Activated CD4-positive, alpha-beta T cell treated with anti-CD3 and anti-CD28 coated beads for 36 hours (primary cell): ENCODE measurements at places on chromosomes 2 and 18. TPM values are rescaled to one million over a fixed set of nuclear protein-coding genes. Genes with fewer than 3 reads are reported as not detected.

GRCh38 chr2:133721118-133721517 lies 152.9 kb upstream of the NCKAP5 start:
- no peak overlapping the region for H3K4me3 ChIP-seq
- H3K36me3 ChIP-seq = no peaks in the 10 kb centered on the region
- no peak overlapping the region for H3K27ac ChIP-seq

GRCh38 chr18:47141289-47141688 lies 9.0 kb downstream of the HDHD2 start:
- no peak for DNase-seq
- peaks cover 29% of the 10 kb centered on the region for H3K36me3 ChIP-seq
- H3K27me3 ChIP-seq = no peaks in the 10 kb centered on the region

- peaks cover 2% of the 10 kb centered on the region for H3K36me3 ChIP-seq
- no peak for DNase-seq
- no peak overlapping the region for H3K27ac ChIP-seq
Measured at GRCh38 chr2:8344144-8345097, 337.4 kb upstream of the ID2 start.

- peaks cover 38% of the 10 kb centered on the region for H3K27me3 ChIP-seq
- peak; percentile 87 for DNase-seq
- peaks cover 7% of the 10 kb centered on the region for H3K4me1 ChIP-seq
- H3K27ac ChIP-seq = no peak overlapping the region
Measured at GRCh38 chr2:219308142-219309101, 779 bp downstream of the PTPRN start.

DNA sequence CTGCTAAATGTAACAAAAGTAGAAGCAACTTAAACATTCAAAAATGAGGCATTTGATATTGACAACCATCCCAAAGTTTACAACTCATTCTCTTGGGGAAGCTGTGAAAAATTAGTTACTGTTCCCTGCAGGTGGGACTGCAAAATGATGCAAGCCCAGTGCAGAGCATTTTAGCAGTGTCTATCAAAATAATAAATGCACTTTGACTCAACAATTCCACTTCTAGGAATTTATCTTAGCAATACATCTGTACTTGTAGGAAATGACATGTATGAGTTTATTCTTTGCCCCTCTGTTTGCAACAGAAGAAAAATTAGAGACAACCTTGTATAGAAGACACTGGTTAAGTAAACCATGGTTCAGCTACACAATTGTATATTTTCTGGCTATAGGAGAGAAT lies 48.0 kb upstream of the TLK1 start:
- H3K4me3 ChIP-seq = no peak overlapping the region
- no peaks in the 10 kb centered on the region for H3K27me3 ChIP-seq
- no peak for DNase-seq
- H3K36me3 ChIP-seq = no peaks in the 10 kb centered on the region
- peaks cover 20% of the 10 kb centered on the region for H3K4me1 ChIP-seq

- H3K4me3 ChIP-seq = no peak overlapping the region
- no peak for DNase-seq
- H3K27ac ChIP-seq = no peak overlapping the region
- H3K27me3 ChIP-seq = no peaks in the 10 kb centered on the region
- H3K36me3 ChIP-seq = no peaks in the 10 kb centered on the region
Measured at GRCh38 chr2:178895171-178895570, 87.9 kb upstream of the TTN start.

DNA sequence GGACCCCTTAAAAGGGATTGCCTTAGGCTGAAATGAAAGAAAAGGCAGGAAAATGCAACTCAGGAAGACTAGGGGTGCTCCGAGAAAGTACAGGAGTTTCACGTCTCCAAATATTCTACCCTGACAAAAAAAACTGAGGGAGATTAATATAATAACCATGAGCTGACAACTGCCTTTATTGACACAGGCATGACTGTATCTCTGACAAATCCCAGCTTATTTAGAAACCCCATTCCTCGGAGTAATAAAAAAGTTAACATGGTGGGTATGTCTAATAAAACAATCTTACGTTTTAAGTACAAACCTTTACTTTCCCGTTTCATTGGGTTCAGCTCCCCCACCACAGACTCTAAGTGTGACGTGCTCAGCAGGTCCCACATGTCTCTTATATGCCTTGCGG lies 7.9 kb upstream of the RBFA start:
- no peaks in the 10 kb centered on the region for H3K4me1 ChIP-seq
- peaks cover 61% of the 10 kb centered on the region for H3K36me3 ChIP-seq
- no peak for DNase-seq
- no peaks in the 10 kb centered on the region for H3K27me3 ChIP-seq
- no peak overlapping the region for H3K27ac ChIP-seq
- H3K4me3 ChIP-seq = no peak overlapping the region

- H3K27ac ChIP-seq = no peak overlapping the region
- H3K4me1 ChIP-seq = peaks cover 45% of the 10 kb centered on the region
- H3K4me3 ChIP-seq = no peak overlapping the region
- DNase-seq = no peak
- H3K27me3 ChIP-seq = no peaks in the 10 kb centered on the region
Measured at GRCh38 chr2:86476918-86477317, 35.7 kb downstream of the KDM3A start.

DNA sequence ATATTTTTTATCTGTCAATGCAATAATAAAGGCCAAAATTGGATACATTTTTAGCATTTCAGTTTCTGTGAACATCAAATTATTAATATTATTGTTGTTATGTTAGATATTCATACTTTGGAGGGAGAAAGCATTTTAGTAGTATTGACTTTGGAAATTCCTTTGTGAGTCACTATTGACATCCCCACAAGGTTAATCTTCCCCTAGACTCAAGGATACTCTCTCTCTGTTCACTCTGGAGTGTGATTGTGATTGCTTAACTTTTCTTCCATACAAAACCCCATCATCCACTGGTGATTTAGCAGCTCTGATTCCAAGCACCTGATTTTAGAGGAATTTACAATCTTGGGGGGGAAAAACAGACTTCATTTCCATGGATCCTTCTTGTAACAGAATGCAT lies 352.0 kb downstream of the THSD7B start:
- H3K36me3 ChIP-seq = no peaks in the 10 kb centered on the region
- no peak for DNase-seq
- no peak overlapping the region for H3K27ac ChIP-seq
- H3K4me1 ChIP-seq = no peaks in the 10 kb centered on the region
- H3K27me3 ChIP-seq = no peaks in the 10 kb centered on the region
- H3K4me3 ChIP-seq = no peak overlapping the region

DNA sequence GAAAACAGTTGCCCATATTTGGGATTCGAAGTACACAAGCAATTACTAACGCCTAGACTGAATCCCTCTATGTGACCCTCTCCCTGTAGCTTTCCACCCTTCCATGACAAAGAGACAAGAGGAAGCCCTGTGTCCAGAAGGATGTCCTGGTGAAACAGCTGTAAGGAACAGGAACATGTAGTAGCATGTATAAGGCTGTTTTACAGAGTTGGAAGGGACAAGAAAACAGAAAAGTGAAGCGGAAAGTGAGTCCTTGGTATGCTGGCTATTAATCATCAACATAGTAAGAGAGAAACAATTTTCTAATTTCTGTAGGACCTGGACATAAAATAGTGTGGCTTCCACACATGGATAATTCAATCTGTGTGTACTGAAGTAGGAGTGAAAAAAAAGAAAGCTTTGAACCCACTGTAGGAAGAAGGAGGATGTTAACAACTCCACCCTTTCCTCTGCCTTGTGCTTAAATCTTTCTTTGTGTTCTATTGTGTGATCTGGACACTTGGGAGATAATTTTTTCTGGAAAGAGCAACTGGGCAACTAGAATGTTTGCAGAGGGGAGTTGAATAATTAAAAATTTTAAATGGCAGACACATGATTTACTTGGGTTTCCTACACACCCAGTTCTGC lies 162.3 kb upstream of the ZSWIM2 start:
- H3K27me3 ChIP-seq = no peaks in the 10 kb centered on the region
- no peak for DNase-seq
- H3K4me3 ChIP-seq = no peak overlapping the region
- H3K36me3 ChIP-seq = no peaks in the 10 kb centered on the region
- no peaks in the 10 kb centered on the region for H3K4me1 ChIP-seq

GRCh38 chr2:136394136-136395060 lies 276.4 kb upstream of the CXCR4 start:
- H3K27me3 ChIP-seq = no peaks in the 10 kb centered on the region
- H3K27ac ChIP-seq = peak overlapping the region; percentile 64
- H3K4me1 ChIP-seq = peaks cover 27% of the 10 kb centered on the region
- no peaks in the 10 kb centered on the region for H3K36me3 ChIP-seq

GRCh38 chr2:129347486-129348217 lies 631.8 kb upstream of the RAB6C start:
- no peak overlapping the region for H3K4me3 ChIP-seq
- no peaks in the 10 kb centered on the region for H3K36me3 ChIP-seq
- no peak for DNase-seq
- no peaks in the 10 kb centered on the region for H3K4me1 ChIP-seq
- H3K27me3 ChIP-seq = no peaks in the 10 kb centered on the region

- H3K27me3 ChIP-seq = peaks cover 15% of the 10 kb centered on the region
- H3K4me3 ChIP-seq = no peak overlapping the region
- no peak overlapping the region for H3K27ac ChIP-seq
Measured at GRCh38 chr2:239292531-239292930, 108.3 kb downstream of the HDAC4 start.

- peaks cover 12% of the 10 kb centered on the region for H3K4me1 ChIP-seq
- H3K27me3 ChIP-seq = no peaks in the 10 kb centered on the region
- H3K27ac ChIP-seq = no peak overlapping the region
- DNase-seq = peak; percentile 59
Measured at GRCh38 chr2:148568597-148568996, 76.0 kb upstream of the EPC2 start.

DNA sequence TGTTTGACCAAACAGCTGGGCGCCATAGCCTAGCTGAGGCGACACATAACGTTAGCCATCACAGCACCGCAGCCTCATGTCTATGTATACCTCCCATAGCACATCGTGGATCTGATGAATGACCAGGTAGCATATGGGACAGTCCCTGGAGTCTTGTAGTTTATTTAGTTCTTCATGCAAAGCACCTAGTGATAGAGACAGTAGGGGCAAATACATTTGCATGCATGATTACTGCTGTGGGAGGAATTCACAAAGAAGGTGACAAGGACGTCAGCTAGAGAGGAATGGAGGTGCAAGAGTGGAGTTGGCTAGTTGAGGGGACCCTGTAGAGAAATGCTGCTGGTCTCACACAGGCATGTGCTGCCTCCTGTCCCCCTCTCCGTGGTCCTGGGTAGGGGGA lies 478.9 kb upstream of the HS6ST1 start:
- H3K36me3 ChIP-seq = no peaks in the 10 kb centered on the region
- no peaks in the 10 kb centered on the region for H3K27me3 ChIP-seq
- no peak overlapping the region for H3K27ac ChIP-seq
- H3K4me1 ChIP-seq = no peaks in the 10 kb centered on the region
- no peak overlapping the region for H3K4me3 ChIP-seq

- H3K4me1 ChIP-seq = no peaks in the 10 kb centered on the region
- H3K27ac ChIP-seq = no peak overlapping the region
- peaks cover 23% of the 10 kb centered on the region for H3K27me3 ChIP-seq
- no peak overlapping the region for H3K4me3 ChIP-seq
Measured at GRCh38 chr2:8848328-8849100, 11.1 kb upstream of the KIDINS220 start.

- peaks cover 8% of the 10 kb centered on the region for H3K36me3 ChIP-seq
- no peaks in the 10 kb centered on the region for H3K27me3 ChIP-seq
- no peak overlapping the region for H3K27ac ChIP-seq
- H3K4me3 ChIP-seq = no peak overlapping the region
- H3K4me1 ChIP-seq = no peaks in the 10 kb centered on the region
Measured at GRCh38 chr2:233546101-233546500, 20.5 kb downstream of the USP40 start.

- DNase-seq = peak; percentile 9
- no peaks in the 10 kb centered on the region for H3K27me3 ChIP-seq
- peak overlapping the region; percentile 2 for H3K27ac ChIP-seq
- H3K36me3 ChIP-seq = peaks cover 52% of the 10 kb centered on the region
Measured at GRCh38 chr2:218255446-218255845, 5.4 kb upstream of the GPBAR1 start.

- peaks cover 22% of the 10 kb centered on the region for H3K4me1 ChIP-seq
- H3K36me3 ChIP-seq = no peaks in the 10 kb centered on the region
- H3K27ac ChIP-seq = peak overlapping the region; percentile 42
- peaks cover 12% of the 10 kb centered on the region for H3K27me3 ChIP-seq
- no peak for DNase-seq
Measured at GRCh38 chr2:86831537-86831936, 30.1 kb downstream of the CD8B start.

- no peak for DNase-seq
- H3K4me3 ChIP-seq = no peak overlapping the region
Measured at GRCh38 chr18:11245879-11246278, 96.5 kb upstream of the PIEZO2 start.

- DNase-seq = no peak
- no peaks in the 10 kb centered on the region for H3K4me1 ChIP-seq
- H3K27me3 ChIP-seq = peaks cover 3% of the 10 kb centered on the region
- no peak overlapping the region for H3K4me3 ChIP-seq
- no peak overlapping the region for H3K27ac ChIP-seq
Measured at GRCh38 chr2:26430826-26431225, 29.1 kb downstream of the DRC1 start.

GRCh38 chr2:181163139-181163538 lies 182.7 kb downstream of the UBE2E3 start:
- peaks cover 38% of the 10 kb centered on the region for H3K4me1 ChIP-seq
- H3K27ac ChIP-seq = peak overlapping the region; percentile 23
- H3K27me3 ChIP-seq = no peaks in the 10 kb centered on the region

DNA sequence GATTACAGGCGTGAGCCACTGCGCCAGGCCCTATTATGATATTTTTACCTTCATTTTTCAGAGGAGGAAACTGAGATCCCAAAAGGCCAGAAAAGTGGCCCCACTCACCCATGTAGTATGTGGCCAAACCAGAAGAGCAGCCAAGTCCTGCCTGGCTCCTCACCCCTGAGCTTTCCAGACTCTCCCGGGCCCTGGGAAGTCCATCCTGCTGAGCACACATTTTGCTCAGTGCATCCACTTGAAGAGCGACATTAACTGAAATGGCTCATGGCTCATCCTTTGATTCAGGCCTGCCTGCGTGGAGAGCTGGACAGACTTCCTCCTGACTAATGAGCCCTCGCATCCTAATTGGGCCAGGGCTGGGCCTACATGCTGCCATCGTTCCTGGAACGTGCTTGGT lies 9.5 kb upstream of the NGEF start:
- no peak overlapping the region for H3K27ac ChIP-seq
- no peaks in the 10 kb centered on the region for H3K27me3 ChIP-seq
- no peaks in the 10 kb centered on the region for H3K36me3 ChIP-seq
- no peak for DNase-seq

DNA sequence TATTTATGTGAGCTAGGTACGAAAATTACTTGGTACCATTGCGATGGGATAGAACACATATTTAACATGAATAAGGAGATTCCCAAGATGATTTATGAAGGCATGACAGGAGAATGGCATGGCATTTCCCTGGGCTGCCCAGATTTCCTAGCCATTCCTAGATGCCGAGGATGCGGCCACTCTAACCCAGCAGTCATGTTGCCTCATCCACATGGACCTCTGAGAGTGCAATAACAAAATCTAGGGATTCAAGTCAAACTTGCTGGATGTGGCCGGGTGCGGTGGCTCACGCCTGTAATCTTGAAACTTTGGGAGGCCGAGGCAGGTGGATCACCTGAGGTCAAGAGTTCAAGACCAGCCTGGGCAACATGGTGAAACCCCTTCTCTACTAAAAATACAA lies 110.8 kb upstream of the ARL4C start:
- peaks cover 15% of the 10 kb centered on the region for H3K27me3 ChIP-seq
- DNase-seq = no peak
- H3K27ac ChIP-seq = no peak overlapping the region
- no peaks in the 10 kb centered on the region for H3K4me1 ChIP-seq
- H3K36me3 ChIP-seq = no peaks in the 10 kb centered on the region

The TMEM150A gene
- 2.5 TPM for total RNA-seq

The RAPGEF4 gene
- total RNA-seq = 0.28 TPM

The MPP4 gene
- not detected for total RNA-seq

The SLC35F6 gene
- 5.6 TPM for total RNA-seq

The IL37 gene
- not detected for total RNA-seq

The NT5C1B gene
- total RNA-seq = not detected

The MRPL53 gene
- 88.5 TPM for total RNA-seq

The GPR17 gene
- not detected for total RNA-seq

The C2orf66 gene
- total RNA-seq = 0.25 TPM

The DUSP19 gene
- total RNA-seq = 4.0 TPM

The CREG2 gene
- total RNA-seq = not detected
